ENCODE measurements at places on chromosomes 3 and 15.

- DNase-seq: no peak
Measured at GRCh38 chr3:119550192-119550910, 9.1 kb downstream of the CD80 start.

- DNase-seq: no peak
Measured at GRCh38 chr15:90583471-90584252, 53.9 kb downstream of the CRTC3 start.

- DNase-seq: no peak
Measured at GRCh38 chr3:29868543-29869101, 587.8 kb downstream of the RBMS3 start.

- DNase-seq: no peak
Measured at GRCh38 chr15:100189849-100190248, 151.9 kb downstream of the ADAMTS17 start.

DNA sequence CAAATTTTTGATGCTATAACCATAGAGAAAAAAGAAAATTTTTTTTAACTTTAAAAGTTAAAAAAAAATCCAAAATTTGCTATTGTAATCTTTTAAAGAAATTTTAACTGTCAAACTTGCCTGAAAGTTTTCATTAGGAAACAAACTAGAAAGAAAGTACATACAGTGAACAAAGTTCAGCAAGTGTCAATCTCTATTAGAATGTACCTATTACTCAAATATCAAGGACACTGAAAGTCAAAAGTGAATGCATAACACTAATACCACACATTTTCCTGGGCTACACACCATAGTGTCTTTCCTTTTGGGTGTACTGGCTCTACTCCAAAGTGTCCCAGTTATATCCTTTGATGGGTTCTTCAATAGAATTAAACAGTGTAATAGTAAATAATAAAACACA is 56.8 kb downstream of the LRRFIP2 start:
- no peak for DNase-seq

DNA sequence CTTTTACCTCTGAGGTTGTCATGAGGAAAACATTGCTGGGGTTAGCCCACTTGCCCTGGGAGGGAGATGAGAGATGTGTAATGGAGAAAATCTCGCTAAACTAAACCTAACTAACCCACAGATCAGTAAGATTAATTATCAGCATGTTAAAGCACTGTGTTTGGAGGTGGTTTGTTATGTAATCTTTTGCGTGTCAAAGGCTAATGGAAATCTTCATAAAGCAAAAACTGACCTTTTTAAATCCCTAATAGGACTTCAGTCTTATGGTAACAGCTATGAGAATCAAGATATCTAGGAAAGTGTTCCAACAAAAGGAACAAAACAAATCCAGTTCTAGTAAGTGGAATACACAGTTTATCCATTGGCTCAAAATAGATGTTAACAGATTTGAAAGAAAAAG is 102.7 kb downstream of the PLOD2 start:
- DNase-seq: no peak

- DNase-seq: peak; percentile 79
Measured at GRCh38 chr15:92393071-92393979, at the start of gene ST8SIA2. TSS of gene ST8SIA2 (plus strand) at chr15:92393881. CDS start at chr15:92394065, 184 bp downstream.

GRCh38 chr15:90345857-90346256 is 6.2 kb upstream of the ZNF774 start:
- DNase-seq: no peak

DNA sequence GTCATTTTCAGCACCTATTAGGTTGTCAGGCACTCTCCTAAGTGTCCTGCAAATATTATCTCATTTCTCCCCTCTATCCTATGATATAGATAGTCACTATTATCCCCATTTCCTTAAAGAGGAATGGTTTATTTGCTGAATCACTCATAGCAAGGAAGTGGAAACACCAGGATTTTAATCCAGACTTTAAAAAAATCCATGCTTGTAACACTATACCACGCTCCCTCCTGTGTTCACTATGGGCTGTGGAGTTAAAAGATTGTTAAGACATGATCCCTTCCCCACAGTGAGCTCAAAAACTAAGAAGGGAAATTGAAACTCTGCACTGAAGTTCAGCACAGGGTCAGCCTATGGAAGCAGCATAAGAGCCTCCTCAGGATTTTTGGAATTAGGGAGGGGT is 60.2 kb downstream of the TMEM39A start:
- no peak for DNase-seq

GRCh38 chr15:101135532-101136166 is 116.2 kb downstream of the CHSY1 start:
- no peak for DNase-seq

DNA sequence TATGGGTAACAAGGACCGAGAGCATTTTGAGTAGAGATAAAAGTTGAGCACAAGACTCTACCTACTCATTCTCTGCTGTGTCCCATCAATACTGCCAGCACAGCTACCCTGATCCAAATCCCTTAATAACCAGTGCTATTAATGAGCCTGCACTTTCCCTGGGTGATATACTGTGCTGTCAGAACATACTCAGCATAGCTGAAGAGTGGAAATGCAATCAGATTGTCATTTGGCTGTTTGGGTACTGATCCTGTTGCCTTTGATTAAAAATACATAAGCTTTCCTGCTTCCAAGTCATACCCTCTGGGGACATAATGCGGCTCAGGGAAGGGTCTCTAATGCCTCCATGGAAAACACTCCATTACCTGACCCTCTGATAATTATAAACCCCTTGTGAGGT is 917.5 kb downstream of the SQOR start:
- DNase-seq: no peak

DNA sequence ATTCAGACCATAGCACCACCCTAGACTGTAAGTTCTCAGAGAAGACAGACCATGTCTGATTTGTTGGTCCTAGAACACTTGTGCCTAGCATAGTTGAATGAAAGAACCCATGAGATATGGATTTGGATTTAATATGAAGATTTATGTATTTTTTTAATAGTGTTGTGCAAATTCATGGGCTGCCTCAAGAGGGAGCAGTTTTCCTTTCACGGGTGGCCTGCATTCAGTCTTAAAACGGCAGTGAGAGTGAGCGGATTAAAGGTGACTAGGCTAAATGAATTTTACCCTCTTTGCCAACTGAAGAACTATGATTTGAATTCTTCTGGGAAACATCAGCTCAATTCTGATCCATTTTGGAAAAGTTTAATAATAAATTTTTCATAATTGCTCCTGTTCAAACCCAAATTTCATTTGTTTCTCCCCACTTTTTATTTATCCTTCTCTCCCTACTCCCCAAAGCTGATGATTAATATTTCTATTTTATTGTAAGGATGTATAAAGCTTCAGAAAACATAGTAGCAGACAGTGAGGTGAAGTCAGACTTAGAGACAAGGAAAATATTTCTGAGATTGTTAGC is 67.3 kb downstream of the MORC1 start:
- DNase-seq: no peak

DNA sequence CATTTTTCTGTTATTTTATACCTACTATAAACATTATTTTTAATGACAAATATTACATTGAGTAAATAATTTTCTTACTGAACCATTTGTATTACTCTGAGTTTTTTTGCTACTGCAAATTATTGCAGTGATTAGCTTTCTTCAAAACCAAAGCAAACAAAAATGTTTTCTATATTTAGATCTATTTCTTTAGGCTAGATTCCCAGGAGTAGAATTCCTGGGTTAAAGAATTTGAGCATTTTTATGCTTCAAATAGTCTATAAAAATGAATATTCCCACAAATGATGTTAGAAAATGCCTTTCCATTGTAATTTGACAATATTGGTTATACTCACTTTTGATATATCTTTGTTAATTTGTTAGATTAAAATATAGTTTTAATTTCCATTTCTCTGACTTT is 76.8 kb downstream of the LEKR1 start:
- DNase-seq: no peak

- no peak for DNase-seq
Measured at GRCh38 chr3:148435534-148435933, 262.2 kb upstream of the AGTR1 start.

DNA sequence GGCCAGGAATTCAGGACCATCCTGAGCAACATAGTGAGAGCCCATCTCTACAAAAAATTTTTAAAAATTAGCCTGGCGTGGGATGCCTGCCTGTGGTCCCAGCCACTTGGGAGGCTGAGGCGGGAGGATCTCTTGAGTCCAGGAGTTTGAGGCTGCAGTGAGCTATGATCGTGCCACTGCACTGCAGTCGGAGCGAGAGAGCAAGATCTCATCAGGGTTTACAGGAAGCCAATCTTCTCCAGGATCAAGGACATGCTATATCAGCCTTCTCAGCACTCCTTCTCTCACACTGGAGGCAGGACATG is 451 bp upstream of the STOML1 start:
- DNase-seq: no peak

GRCh38 chr3:13285007-13285567 is 135.0 kb downstream of the NUP210 start:
- no peak for DNase-seq

DNA sequence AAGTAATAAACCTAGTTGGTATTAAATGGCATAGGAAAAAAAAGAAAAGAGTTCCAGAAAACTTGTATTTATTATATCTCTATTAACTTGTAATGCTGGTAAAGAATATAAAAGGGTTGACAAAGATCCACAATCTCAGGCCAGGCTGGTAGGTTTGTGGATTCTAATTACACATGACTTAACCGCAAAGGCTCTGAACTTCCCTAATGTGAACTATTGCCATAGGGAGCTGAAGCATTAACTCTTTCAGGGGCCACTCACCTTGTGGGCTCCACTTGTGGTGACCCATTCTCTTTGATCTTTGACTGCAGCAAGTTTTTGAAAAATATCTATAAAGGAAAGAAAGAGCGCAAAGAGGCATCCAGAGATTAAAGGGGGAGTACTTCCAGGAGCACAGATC is 58.5 kb downstream of the NEK10 start:
- no peak for DNase-seq

DNA sequence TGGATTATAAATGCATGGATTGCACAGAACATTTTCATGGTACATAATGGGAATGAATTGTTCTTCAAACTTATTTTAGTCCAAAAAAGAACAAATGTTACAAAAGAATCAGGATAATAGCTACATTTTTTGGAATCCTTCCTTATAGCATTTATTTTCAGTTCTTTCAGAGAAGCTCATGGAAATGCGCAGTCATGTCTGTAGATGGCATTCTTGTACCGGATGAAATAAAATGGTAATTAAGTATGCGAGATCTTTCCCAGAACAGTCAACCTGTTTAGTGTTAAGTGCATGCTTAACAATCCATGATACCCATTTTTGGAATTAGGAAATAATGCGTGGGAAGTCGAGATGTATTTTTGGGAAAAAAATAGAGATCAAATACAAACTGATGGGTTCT is 38.2 kb upstream of the GOLGA8B start:
- no peak for DNase-seq

GRCh38 chr3:37024092-37024491 is 30.8 kb downstream of the MLH1 start:
- no peak for DNase-seq

- no peak for DNase-seq
Measured at GRCh38 chr3:147616998-147617619, 207.9 kb downstream of the ZIC1 start.

DNA sequence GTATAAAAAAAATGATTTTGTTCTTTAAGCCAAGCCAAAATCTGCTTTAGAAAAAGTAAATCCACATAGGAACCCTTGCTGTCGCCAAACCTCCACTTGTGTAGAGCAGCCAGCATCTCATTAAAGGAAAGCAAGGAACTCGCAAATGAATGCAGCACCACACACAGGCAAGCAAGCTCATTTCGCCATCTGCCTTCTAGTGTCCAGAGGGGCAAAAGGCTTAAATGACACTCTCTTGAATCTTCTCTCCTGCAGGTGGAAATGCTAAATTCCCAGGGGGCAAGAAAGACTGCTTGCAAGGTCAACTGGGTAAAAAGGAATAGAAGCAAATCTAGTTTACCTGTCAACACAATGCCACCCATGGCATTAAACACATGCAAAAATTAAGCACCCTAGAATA is 2.4 kb downstream of the MB21D2 start:
- DNase-seq: no peak

DNA sequence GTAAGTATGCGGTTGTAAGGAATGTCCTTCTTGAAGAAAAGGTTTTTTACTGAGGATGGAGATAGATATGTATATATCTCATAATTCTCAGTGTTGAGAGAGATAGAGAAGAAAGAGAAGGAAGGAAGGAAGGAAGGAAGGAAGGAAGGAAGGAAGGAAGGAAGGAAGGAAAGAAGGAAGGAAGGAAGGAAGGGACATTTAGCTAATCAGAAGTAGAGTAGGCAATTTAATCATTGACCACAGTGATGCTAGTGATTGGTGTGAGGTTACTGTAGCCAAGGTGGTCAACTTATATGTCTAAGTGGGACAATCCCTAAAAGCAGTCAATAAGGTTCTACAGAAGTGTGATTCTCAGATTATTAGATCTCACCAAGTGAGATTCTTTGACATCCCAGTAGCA is 751.8 kb upstream of the CBLB start:
- DNase-seq: no peak

Data from right kidney (tissue), 9 donors.